ENCODE measurements at places on chromosomes 7 and 10. TPM values are rescaled to one million over a fixed set of nuclear protein-coding genes. Genes with fewer than 3 reads are reported as not detected.

GRCh38 chr10:4083509-4084003, 298.5 kb upstream of the KLF6 start:
- no peak overlapping the region for H3K27ac ChIP-seq
- H3K4me1 ChIP-seq: no peaks in the 10 kb centered on the region
- no peaks in the 10 kb centered on the region for H3K27me3 ChIP-seq
- no peaks in the 10 kb centered on the region for H3K36me3 ChIP-seq

- peak overlapping the region; percentile 69 for H3K4me3 ChIP-seq
- no peak overlapping the region for H3K27ac ChIP-seq
- peaks cover 14% of the 10 kb centered on the region for H3K4me1 ChIP-seq
- no peaks in the 10 kb centered on the region for H3K36me3 ChIP-seq
- peak; percentile 71 for DNase-seq
These were observed 1.4 kb upstream of the TWIST1 start for GRCh38 chr7:19118636-19119371.

GRCh38 chr10:87862679-87863052, 667 bp downstream of the KLLN start:
- H3K27me3 ChIP-seq: no peaks in the 10 kb centered on the region
- H3K27ac ChIP-seq: peak overlapping the region; percentile 92
- H3K36me3 ChIP-seq: no peaks in the 10 kb centered on the region
- no peak for DNase-seq

The SLC26A3 gene
- total RNA-seq: not detected

The MSMB gene
- not detected for total RNA-seq

GRCh38 chr10:119817991-119818888, 54.4 kb downstream of the MCMBP start:
- H3K27ac ChIP-seq: peak overlapping the region; percentile 90
- H3K36me3 ChIP-seq: peaks cover 9% of the 10 kb centered on the region
- peak; percentile 95 for DNase-seq
- peak overlapping the region; percentile 76 for H3K4me3 ChIP-seq

The ENKUR gene
- not detected for total RNA-seq

The SGCE gene
- total RNA-seq: 25.0 TPM

All from H1 (cell line).